ENCODE measurements at places on chromosomes 6 and 20. TPM values are rescaled to one million over a fixed set of nuclear protein-coding genes. Genes with fewer than 3 reads are reported as not detected.

The CFAP206 gene
- polyA plus RNA-seq: 5.7 TPM

The DLL1 gene
- 24.6 TPM for polyA plus RNA-seq

The GHRH gene
- not detected for polyA plus RNA-seq

The KCNQ2 gene
- polyA plus RNA-seq: 88.8 TPM

The VGLL2 gene
- not detected for polyA plus RNA-seq

The RAB5IF gene
- 205 TPM for polyA plus RNA-seq
